ENCODE measurements at places on chromosomes 7 and 10.
A peak's percentile ranks its signal among the peaks of the same experiment; 100 is the strongest.

DNA sequence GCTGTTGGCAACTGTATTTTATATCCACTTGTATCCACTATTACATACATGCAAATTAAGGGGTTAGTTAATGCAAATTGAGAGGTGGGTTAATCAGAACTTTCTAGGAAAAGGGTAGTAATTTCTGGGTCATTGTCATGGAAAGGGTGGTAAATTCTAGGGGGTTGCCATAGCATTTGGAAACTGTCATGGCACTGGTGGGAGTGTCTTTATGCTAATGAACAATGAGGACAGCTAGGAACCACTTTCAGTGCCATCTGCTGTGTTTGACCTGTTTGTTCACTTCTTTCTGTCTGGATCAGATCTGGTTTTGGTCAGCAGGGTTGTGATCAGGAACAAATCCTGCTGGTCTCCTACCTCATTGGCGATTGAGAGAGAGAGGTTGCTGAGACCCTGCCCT, 283.3 kb upstream of the PRKCQ start:
- no peak for DNase-seq

DNA sequence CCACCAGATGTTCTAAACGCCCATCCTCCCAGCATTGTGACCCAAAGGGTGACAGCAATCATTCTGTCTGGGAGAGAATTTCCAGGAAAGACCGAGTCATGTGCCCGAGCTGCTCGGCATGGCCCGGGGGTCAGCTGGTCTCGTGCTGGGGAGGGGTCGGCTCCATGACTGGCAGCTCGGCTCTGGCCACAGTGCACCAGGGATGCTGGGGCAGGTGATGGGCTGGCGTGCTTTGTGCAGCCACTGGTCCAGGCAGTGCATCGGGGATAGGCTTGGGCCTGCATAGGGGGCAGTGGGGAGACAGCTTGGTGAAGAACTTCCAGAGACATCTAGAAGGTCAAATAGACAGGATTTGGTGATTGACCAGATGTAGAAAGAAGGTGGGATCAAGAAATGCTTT, 39.2 kb upstream of the PSMG3 start:
- DNase-seq = no peak

DNA sequence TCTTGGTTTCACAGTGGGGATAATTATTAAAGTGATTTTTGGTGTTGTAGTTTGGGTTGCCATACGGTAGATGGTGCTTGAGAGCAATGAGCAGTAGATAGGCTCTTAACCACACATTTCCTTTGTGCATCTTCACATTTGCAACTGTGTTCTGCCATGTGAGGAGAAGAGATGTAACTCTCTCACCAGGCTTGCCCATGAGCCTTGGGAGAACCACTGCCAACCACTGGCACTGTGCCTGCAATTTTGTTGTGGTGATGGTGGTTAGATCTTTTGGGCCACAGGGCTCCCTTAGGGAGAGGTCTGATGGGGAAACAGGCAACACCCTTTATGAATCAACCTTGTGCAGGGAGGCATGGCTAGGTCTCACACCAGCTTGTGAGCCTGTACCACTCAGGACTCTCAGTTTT, 204.3 kb downstream of the CCDC7 start:
- DNase-seq = no peak

DNA sequence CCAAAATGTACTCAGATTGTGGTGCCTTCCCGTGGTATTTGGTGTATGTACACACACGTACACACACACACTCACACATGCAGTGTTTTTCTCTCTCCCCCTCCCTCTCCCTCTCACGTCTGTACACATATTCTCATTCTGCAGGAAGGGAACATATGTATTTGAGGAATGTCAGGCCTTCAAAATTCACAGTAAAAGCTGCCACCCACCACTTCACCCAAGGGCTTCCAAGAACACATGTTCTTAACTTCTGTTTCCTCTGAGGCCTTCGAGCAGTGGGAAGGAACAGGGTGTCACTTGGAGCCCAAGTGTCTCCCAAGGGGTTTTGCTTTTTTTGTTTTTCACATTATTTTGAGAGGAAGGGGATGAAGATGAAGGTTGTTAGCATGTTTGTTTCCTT, 198.9 kb downstream of the TCF7L2 start:
- no peak for DNase-seq

- no peak for DNase-seq
Measured at GRCh38 chr7:19519443-19520021, 189.3 kb downstream of the POLR1F start.

GRCh38 chr7:114627231-114627630, 212.6 kb downstream of the FOXP2 start:
- no peak for DNase-seq

GRCh38 chr7:47496666-47497065, 85.2 kb downstream of the TNS3 start:
- DNase-seq = no peak

GRCh38 chr7:36391436-36392198, 2.0 kb downstream of the ANLN start:
- DNase-seq = no peak

GRCh38 chr7:101402081-101402779, 39.6 kb downstream of the COL26A1 start:
- DNase-seq = no peak

DNA sequence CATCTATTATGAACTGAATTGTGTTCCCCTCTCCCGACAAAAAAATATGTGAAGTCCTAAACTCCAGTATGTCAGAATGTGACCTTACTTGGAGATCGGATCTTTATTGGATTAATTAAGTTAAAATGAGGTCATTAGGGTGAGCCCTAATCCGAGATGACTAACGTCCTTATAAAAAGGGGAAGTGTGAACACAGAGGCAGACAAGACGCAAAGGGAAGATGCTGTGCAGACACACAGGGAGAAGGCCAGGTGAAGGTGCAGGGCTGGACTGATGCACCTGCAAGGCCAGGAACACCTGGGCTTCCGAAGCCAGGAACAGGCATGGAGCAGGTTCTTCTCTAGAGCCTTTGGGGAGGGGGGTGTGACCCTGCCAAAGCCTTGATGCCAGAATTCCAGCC, 187.8 kb downstream of the PARD3 start:
- no peak for DNase-seq

- DNase-seq = peak; percentile 28
Measured at GRCh38 chr7:137753948-137754851, 92.6 kb downstream of the DGKI start.

DNA sequence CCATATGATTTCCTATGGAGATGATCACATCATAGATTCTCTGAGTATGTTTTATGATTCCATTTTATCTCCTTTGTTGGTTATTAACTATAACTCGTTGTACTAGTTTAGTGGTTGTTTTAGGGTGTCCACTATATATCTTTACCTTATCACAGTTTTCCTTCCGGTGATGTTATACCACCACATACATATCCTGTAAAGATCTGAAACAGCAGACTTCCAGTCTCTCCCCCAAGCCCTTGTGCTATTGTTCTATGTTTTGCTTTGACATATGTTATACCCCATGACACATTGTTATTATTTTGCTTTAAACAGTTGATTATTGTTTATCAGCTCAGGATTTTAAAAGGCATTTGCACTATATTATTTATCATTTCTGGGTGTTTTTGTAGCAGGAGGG, 7.3 kb downstream of the IL15RA start:
- DNase-seq = no peak

DNA sequence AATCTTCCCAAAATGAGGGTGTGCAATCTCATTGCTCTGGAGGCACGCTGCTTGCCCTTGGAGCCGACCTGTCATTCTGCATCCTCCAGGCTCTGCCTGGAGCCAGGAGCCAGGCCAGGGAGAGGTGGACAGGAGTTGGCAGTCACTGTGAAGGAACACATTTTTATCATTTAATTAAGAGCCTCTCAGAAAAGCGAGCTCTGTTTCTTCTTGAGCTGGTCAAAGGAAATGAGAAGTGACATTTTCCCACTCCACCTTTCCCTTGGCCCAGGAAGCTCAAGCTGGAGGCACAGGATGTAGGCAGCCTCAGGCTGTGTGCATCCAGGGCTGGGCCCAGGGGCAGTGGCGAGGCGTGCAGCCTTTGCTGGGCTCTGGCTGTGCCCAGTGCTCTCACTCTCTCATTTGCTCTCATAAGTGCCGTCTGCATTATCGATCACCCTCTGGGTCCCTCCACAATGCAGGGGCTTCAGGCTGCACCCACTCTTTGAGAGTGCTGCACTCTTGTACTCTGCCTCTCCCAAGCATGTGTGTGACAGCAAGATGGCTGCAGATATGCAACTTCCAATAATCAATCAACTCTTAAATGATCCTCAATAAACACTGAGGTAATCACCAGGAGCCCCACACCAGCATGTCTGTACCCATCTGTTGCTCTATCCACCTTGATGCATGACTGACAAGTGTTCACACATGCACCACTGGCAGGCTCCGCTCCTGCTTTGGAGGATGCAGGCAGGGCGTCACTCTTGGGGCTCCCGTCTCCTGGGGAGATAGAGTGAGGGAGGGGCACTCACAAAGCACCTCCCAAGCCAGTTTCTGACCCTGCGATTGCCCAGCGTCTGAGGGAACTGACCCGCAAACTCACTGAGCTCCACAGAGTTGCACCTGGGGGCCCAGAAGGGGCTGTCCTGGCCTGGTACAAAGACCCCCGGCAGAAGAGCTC, 171.4 kb downstream of the ZNF248 start:
- no peak for DNase-seq

GRCh38 chr10:43959364-43960134, 310.9 kb upstream of the ZNF32 start:
- DNase-seq = no peak

DNA sequence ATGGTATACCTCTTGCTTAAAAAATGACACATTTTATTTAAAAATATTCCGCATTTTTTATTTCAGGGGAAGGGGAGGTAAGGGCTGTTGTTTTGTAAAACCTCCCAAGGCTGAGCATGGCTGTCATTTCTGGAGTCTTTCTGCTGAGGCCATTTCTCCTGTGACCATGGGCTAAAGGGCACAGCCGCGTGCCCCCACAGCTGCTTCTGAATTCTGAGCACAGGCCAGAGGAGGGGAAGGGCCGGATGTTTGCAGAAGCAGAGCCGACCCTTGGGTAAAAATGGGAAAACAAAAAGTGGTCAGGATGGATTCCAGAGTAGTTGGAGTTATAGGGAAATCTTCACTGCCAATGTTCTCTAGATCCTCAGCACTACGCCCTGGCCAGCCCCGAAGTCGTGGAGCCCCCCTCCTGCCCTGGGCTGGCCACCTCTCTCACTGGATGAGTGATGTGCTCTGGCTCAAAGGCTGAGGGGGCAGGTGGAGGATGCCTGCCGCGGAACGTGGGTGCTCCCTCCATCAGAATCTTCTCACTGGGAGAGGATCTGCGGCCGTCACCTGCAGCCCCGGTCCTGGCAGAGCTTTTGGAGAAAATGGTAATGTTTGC, 131.3 kb upstream of the ZEB1 start:
- DNase-seq = no peak

GRCh38 chr10:68419376-68419775, 12.3 kb upstream of the RUFY2 start:
- no peak for DNase-seq

GRCh38 chr10:62048919-62049623, 147.6 kb downstream of the ARID5B start:
- DNase-seq = peak; percentile 17

DNA sequence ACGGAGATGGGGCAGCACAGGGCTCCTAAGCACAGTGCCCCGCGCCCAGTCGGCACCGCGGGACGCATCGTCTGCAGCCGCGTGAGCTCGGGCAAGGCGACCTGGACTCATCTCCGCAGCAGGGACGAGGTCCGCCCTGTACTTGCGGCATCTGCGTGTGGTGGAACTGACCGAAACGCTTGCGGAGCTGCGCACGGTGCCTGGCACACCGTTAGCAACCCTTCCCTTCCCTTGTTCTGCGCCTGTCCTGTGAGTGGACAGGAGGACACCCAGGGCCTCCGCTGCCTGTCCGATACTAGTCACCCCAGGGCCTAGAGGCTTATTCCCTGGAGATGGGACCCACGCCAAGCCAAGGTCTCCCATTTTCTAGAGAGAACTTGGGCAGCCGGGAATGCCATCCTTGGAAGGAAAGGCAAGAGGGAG, 98.5 kb downstream of the WDR11 start:
- no peak for DNase-seq

DNA sequence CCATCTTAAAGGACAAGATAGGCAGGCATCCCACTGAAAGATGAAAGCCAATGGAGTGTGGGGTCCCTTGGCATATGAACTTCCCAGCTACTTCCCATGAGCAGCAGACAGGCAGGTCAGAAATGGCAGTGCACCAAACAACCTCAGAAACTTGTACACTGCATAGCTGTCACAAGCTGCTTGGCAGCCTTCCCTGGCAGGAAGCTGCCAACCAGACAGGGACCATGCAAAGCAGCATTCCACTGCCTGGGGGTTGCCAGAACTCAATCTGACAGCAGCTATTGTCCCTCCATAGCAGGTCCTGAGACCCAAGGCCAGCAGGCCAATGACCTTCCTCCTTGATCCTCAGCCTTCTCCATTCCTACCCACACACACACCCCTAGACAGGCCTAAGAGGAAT, 139.5 kb downstream of the PLCE1 start:
- no peak for DNase-seq

DNA sequence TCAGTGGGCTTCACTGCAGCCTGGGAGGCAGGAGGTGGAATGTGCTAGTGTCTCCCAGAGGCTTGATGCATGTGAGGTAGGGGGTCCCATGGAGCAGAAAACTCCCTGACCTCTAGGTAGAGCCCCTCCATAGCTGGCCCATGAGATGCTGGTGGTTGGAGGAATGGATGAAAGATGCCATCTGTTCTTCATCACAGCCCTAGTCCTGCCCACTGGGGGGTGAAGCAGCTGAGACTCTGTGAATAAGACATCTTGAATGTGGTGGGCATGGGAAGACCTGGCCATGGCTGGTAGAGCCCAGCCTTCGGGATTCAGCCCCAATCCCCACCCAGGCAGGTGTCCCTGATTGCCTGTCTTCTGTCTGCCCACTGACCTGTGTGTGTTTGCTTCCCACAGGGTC, 92.5 kb downstream of the COL13A1 start:
- DNase-seq = no peak

DNA sequence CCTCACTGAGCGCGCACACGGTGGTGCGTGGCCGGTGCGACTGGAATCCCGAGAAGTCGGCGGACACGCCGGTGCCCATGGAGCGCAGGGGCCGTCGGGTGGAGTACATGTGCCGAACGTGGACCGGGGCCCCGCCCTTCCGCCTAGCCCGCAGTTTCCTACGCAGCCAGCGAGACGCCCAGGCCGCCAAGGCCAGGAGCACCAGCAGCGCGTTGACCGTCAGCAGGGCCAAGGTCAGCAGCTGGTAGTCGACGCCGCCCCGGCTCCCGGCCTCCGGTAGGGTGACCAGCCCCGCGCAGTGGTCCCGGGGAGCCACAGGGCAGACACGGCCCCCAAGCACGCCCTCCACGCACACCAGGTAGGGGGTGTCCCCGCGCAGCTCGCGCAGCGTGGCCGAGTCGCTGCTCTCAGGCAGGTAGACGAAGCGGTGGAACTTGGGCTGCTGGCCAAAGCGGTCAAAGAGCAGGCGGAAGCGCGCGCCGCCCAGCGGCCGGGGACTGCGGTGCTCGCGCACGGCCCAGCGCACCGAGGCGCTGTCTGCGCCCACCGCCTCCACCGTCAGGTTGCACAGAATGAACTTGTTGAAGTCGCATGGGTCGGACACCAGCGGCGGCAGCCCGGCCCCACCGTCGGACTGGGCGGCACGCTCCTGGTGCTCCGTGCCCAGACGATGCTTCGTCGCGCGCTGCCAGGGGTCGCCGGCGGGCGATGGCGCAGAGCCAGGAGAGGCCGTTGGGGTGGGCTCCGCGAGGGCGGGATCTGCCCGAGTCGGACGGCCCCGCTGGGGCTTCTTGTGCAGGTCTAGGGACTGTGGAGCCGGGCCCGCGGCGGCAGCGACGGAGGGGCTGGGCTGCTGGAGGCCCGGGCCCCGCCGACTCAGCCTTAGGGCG, 2.2 kb downstream of the TRIL start:
- DNase-seq = peak; percentile 35

All from NCI-H2107 (cell line).